ENCODE measurements at places on chromosomes 3 and 15.

DNA sequence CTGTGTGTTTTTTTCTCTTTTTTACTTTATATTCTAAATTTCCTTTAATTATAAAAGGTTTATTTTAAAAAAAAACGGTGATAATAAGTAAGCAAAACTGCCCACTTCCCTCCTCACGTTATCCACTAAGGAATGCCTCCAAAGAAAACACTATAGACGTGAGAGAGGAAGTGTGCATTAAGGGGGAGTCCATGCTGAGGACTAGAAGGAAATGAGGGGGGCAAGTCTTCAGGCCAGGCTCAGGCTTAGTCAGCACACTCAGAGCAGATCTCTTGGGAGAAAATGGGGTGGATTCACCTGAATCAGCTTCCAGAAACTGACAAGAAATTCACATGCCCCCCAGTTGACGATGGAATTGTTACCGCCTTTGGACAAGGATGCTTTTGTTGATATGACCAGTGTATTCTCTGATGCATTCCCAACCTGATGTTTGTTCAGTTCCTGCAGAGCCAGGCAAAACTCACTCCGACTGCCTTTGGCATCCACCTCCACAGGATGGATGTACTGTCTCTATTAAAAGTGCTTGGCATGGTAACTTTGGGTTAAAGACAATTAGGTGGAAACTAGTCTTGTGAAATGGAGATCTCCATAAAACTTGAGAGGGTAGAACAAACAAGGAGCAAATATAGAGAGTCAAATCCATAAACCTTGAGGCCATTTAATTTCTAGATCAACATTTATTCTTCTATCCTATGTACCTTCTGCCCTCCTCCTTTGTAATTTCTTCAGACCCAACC lies 167.8 kb downstream of the MYRIP start:
- DNase-seq, result no peak

GRCh38 chr15:84016371-84016770 lies 219.2 kb upstream of the GOLGA6L4 start:
- DNase-seq, result no peak

- no peak for DNase-seq
Measured at GRCh38 chr15:57525581-57525980, 66.1 kb upstream of the MYZAP start.

- no peak for DNase-seq
Measured at GRCh38 chr3:147397155-147397874, 9.0 kb downstream of the ZIC4 start.

GRCh38 chr3:109985943-109986555 lies 648.7 kb upstream of the DPPA4 start:
- no peak for DNase-seq

- DNase-seq, result no peak
Measured at GRCh38 chr3:114962189-114962588, 184.9 kb downstream of the ZBTB20 start.

DNA sequence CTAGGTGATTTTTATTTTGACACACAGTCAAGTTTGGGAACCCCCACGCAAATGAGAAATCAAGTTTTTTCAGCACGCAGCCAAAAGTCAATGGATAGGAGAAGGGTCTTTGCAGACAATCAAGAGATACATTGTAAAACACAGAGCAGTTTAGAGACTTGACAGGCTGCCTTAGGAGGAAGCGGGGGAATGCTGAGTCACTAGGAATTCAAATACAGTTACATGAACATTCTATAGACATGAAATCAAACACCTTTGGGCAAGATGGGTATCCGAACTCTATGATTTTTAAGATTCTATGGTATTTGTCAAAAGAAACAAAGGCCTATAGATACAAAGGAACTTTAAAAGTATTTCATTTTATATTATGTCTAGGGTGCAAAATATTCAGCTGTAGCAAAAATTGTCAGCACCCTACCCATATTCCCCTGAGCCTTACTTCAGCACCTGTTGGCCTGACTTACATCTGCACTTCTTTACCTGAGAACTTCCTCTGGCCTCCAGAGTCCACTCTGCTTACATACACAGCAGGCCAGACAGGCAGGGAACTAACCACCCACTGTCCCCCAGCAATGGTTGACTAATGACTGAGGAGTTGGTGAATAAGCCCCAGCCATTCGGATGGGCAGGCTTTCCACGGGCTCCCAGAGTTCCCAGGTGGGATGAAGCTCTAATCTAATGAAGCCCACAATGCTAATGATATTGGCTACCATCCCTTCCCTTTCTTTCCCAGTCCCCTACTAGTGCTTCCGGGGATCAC lies 289.3 kb upstream of the RORA start:
- no peak for DNase-seq

- DNase-seq, result no peak
Measured at GRCh38 chr3:135503065-135503759, 462.3 kb upstream of the PPP2R3A start.

DNA sequence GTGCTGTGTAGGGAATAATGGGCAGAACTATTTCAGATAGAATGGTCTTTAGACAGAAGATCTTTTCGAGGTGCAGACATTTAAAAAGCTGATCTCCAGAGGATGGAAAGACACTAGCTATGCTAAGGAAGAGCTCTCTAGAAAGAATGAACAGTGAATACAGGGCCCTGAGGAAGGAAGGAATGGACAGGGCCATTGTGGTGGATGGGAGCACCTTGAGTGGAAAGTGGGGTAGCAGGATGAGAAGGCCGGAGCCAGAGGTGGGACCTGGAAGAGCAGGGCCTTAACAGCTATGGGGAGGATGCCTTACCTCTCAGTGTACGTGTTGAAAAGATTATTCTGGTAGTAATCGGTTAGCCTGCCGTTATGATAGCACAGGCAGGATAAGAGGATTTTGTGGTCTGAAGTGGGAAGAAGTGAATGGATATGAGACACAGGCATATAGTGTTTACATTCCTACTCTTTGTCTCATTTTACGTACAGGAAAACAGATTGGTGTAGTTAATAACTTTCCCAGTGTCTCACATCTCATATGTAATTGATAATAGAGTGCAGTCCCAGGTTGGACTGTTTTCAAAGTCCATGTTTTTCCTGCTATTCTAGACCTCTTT lies 172.4 kb downstream of the KLHL25 start:
- no peak for DNase-seq

- no peak for DNase-seq
Measured at GRCh38 chr3:18868911-18869689, 279.2 kb upstream of the KCNH8 start.

- no peak for DNase-seq
Measured at GRCh38 chr3:192685801-192686200, 41.5 kb downstream of the FGF12 start.

GRCh38 chr15:90930861-90931574 lies 1.3 kb downstream of the HDDC3 start:
- DNase-seq, result no peak
